ENCODE measurements at places on chromosomes 11 and 22.

GRCh38 chr11:102456381-102456780 lies 3.8 kb upstream of the TMEM123 start:
- no peak for DNase-seq

GRCh38 chr11:19892387-19892786 lies 179.8 kb downstream of the NAV2 start:
- DNase-seq: no peak

DNA sequence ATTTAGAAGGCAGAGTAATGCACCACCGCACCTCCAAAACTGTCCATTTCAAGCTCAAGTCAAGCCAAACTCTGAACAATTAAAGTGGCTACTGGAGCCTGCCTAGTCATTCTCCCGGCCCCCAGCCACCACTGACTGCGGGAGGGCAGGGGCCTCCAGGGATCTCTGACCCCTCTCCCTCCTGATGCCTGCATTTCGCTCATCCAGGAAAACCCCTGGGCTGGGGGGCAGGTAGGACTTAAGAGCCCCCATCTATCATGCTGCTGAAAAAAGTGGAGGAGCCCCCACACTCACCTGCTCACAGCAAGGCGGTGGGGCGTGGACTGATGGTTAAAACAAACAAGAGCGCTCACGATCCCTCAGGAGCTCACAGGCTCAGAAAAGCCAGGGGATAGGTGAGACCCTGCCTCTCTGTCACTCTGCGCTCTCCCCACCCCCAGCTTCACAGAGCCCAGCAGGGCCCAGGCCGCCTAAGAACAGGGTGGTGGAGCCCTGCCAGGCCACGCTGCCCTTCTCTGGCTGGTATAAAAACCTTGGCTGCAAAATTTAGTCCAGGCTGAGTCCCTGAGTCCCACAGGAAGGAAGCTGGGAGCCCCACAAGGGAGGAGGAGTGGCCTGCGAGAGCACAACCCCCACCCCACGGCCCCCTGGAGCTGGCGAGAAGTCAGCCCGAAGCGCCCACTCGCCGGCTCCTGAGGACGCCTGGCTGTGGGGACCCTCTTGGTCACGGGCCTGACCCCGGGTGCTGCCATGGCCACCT lies 21.0 kb upstream of the MOB2 start:
- no peak for DNase-seq

- DNase-seq: no peak
These were observed 53.1 kb downstream of the CNTF start for GRCh38 chr11:58675334-58676155.

DNA sequence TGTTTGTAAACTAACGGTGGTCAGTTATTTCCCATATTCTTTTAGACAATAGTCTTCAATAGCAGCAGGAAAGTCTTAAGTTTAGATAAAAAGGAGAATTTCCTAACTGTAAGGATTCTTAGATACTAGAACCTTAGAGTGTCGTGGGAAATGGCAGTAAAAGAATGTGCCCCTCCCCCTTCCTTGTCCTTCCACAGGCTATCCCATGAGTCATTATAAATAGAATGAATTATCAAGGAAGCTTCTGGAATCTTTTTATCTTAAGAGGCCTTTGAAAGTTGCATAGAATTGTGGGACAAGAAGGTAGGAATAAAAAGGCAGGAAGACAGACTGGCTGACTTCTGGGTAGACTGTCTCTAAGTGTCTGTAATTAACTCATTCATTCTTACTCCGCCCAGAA lies 165.2 kb upstream of the TBCEL start:
- no peak for DNase-seq

DNA sequence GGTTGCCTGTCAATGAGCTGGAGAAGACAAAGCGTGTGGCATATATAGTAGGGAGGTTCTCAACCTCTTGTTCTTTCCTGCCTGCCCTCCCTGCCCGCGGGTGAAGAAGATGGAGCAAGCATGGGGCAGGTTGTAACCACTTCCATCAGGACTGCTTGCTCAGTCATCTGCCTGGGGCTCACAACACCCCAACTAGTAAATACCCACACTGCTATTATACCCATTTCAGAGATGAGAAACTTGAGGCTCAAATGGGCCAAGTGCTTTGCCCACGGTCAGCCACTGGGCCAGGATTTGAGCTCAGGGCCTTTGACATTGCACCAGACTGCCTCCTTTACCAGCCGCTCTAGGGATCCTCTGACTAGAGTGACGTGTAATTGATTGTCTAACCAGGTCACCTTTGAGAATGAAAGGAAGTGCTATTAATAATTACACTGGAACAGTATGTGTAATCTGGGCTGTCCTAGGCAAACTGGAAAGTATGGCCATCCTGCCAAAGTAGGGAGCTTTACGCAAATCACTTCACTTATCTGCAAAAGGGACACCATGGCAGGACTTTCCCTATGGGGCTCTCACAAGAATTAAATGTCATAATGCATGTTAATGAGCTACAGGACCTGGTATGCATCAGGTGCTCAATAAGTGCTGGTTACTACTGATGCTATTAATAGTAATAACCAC lies 2.8 kb upstream of the CDC42EP1 start:
- no peak for DNase-seq

DNA sequence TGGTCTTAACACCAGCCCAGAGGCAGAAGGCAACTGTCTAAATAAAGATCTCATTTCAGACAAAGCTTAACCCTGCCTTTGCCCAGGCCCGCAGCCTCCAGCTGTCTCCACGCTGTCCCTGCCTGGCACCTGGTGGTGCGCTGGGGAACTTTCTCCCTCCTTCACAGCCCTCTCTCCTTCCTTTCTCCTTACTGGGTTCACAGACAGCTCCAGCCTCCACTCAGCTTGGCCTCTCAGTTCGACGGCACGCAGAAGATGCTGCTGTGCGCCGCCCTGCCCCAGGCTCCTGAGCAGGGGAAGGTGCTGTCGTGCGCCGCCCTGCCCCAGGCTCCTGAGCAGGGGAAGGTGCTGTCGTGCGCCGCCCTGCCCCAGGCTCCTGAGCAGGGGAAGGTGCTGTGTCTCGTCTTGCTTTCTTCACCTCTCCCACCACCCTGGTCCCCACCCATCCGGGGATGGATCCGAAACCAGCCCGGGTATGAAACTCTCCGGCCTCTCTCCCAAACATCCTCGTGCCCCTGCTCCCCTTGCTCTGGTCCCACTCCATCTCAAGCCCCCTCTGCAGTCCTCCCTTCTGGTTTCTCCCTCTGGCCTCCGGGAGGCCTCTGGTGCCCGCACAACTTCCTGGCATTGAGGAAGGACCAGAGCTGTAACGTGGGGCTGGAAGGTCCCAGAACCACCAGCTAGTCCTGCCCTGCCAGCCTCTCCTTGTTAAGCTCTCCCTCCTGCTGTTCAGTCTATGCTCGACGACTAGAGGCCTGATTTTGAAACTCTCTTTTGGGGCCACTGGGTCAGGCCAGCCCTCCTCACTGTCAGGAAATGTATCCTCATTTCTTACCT lies 22.9 kb upstream of the JAM3 start:
- no peak for DNase-seq

DNA sequence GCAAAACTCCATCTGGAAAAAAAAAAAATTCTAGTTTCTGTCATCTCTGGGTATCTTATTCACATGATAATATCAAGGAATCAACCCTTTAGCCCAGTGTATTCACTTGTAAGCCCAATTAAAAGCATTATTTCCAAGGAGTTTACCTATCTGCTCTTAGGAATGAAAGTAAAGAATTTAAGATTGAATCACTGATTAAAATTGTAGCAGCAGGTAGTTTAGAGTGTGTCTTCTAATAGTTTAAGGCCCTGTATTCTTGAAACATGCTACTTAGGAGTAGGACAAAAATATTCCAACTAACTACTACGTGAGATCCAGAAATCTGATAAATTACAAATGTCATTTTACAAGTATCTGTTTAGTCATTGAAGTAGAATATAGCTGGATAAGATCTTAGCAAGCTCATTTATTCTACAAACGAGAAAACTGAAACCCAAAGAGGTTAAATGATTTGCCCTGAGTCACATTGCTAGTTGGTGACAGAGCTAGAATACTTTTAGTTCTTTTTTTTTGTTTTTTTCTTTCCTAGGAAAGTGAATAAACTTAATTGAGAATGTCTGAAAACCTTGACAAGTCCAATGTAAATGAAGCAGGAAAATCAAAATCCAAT lies 4.0 kb downstream of the TCP11L1 start:
- no peak for DNase-seq

DNA sequence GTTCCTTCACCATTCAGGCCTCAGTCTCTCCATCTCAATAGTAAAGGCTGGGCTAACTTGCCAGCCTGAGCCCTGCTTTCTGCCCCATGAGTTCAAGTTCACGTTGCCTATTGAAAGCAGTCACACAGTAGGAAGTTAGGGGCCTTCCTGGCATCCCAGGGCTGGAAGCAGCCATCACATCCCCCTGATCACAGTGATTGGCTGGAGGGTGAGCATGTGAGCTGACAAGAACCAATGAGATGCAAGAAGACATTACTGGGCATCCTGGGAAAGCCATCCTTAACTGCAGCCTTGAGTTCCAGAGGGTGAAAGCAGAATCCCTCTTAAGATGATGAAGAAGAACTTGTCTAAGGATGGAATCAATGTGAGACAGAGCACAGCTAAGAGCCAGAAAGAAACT lies 29.1 kb downstream of the IRAG1 start:
- DNase-seq: no peak

DNA sequence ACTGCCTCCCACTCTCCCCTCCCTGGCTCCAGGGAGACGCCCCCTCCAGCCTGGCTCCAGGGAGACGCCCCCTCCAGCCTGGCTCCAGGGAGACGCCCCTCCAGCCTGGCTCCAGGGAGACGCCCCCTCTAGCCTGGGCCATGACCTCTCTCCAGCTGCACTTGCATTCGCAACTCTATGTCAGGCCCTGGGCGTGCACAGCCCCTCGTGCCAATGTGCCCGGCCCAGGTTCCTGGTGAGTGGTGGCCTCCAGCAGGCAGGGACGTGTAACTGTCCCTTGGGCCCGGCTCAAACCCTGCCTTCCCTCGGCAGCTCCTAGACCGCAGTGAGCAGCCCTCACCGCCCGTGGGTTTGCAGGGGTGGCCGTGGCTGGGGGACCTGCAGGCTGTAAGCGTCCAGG lies 6.9 kb downstream of the MUC6 start:
- DNase-seq: no peak

GRCh38 chr22:33271390-33272161 lies 213.4 kb upstream of the SYN3 start:
- no peak for DNase-seq

- no peak for DNase-seq
These were observed 23.2 kb downstream of the MS4A4A start for GRCh38 chr11:60303661-60304060.

DNA sequence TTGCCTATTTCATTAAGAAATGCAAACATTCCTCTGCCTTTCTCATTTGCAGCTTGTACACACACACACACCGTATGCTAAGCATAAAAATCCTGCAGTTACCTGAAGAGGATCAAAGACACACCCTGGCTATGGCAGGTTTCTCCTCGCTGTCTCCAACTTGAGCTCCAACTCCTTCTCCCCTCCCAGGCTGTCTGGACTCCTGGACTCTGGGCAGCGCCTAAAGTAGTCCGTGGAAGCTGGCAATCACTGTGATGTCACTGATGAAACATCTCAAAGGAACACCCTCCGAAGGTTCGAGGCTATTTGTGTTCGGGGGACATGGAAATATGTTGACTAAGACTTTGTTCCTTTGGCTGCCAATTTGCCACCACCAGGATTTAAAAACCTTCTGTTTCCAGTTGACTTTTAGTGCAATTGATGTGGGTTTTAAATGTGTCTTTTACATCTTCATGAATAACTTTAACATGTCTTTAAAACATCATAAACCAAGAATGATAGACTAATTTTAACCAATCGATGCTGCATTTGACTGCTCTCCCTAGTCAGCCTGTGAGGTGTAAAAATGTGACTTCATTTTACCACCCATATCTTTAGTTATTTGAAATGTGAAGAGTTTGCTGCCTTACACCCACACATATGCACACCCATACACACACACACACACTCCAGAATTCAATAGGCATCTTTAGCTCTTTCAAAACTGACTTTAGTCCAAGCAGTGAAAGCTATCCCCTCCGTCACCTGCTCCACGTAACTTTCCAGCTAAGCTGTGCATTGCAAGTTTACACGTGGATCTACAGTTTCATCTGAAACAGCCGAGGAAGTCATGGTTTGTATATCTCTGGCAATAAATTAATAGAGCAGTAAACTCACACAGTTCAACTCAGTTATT lies at the start of gene SLN:
TSS of gene SLN (minus strand) at position 196 of the 895 bp plus-strand sequence.
- DNase-seq: no peak

GRCh38 chr11:78349114-78349513 lies 68.5 kb downstream of the GAB2 start:
- DNase-seq: no peak

- no peak for DNase-seq
These were observed 65.1 kb upstream of the RRAS2 start for GRCh38 chr11:14424096-14424495.

DNA sequence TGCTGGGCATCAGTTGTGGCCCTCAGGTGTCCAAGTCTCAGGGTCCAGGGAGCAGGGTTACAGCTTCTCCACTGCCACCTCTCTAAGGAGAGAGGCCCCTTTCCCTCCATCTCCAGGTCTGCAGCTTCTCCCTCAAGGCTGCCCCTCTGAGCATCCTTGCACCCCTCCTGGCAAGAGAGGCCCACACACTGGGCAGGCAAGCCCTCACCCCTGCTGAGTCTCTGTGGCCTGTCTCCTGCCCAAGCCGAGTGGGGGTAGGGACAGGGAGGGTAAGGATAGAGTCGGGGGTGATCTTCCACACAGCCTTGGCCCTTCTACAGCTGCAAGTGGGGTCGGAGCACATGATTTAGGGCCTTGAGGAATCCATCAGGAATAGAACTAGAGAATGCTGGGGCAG lies 76.6 kb downstream of the ST3GAL4 start:
- no peak for DNase-seq

GRCh38 chr11:116984589-116984988 lies 113.6 kb downstream of the SIK3 start:
- DNase-seq: no peak

DNA sequence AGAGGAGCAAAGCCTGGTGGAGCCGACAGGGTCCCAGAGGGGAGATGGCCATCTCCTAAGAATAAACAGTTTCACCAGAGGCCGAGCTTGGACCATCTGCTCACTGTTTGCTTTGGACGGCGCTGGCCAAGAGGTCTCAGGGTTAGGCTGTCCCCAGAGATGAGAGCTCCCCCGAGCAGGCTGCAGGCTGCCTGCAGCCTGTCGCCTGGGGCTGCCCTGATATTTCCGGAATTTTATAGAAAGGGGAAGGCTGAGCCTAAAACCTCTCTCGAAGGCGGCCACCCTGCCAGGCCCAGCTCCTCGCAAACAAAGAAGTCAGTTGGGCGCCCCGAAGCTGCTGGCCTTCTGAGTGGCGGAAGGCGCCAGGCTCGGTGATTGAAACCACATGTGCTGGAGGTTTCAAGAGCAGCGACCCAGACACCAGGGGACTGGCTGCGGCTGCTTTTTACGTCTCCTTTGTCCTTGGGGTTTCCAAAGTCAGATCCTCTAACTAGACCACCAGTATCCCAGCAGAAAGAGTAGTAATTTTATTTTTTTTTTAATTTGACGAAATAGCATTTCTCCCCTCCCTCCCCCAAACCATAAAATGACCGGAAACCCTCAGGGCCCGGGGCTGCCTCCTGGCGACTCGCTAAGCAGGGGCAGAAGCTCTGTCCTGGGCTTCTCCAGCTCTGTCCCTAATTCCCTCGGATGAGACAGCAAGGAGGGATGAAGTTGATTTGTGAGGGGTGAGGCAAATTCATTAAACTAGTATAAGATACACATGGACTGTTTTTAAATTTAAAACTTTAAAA lies 57.4 kb downstream of the CLMP start:
- no peak for DNase-seq
